Mammary epithelial cell (primary cell): ENCODE measurements at places on chromosomes 6 and 20.

- DNase-seq = peak; percentile 42
Observed at GRCh38 chr20:14142964-14143627, 147.8 kb downstream of the MACROD2 start.

DNA sequence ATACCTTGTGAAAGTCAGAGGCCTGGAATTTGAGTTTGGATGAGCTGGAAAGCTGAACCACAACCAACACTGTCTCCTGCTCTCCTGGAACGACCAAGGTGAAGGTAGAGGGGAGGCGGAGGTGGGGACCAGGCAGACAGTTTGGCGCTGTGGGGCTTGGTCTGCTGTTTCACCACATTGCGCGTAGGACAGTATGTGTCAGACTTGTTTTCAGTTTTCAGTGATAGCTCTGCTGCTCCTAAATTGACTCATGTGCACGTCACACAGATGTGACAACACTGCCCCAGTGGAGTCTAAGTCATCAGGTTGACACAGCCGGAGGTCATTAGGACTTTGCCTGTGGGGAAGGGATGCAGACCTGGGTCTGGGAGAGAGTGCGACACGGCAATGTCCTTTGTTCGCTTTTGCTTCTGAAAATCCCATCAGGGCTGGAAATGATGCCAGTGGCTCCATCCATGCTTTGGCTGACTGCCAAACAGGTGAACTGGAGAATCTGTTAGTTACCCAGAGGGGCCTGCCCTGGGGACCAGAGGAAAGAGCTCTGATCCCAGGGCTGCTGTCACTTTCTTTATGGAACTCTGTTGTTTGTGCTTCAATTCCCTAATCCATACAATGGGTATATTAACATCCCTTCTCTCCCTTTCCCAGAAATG, 255.5 kb downstream of the CDC5L start:
- DNase-seq = peak; percentile 21

DNA sequence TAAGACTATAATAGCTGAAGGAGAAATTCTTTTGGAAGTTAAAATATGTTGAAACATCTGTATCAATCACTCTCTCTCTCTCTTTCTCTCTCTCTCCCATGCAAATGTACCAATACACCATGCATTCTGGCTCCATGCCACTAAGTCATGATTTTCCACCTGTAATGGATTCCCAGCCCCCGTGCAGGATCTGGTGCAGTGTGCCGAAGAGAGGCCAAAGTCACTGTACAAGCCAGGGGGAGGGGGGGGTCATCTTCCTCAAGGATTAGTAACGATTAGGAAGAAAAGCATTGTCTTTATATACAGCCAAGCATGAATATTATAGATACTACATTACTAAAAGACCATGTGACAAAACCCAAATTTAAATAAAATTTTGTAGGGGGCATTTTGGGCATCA, 725.1 kb downstream of the KIF16B start:
- no peak for DNase-seq

DNA sequence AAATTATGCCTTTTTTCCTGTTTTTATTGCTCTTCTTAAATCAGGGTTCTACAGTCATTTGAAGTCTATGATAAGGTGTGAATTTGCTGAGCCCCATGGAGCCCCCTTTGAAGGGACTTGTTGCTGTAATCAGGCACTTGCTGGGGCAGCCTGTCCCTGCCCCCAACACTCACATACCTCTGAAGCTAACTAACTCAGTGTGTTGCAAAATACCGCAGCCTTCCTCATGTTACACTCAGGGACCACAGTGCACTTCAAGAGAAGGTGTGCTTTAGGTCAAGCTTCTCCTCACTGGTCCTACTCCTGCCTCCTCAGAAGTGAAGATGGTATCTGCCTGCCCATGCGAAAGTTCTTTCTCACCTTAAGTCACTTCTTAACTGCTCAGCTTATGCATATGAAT, 66.1 kb upstream of the GLP1R start:
- no peak for DNase-seq

DNA sequence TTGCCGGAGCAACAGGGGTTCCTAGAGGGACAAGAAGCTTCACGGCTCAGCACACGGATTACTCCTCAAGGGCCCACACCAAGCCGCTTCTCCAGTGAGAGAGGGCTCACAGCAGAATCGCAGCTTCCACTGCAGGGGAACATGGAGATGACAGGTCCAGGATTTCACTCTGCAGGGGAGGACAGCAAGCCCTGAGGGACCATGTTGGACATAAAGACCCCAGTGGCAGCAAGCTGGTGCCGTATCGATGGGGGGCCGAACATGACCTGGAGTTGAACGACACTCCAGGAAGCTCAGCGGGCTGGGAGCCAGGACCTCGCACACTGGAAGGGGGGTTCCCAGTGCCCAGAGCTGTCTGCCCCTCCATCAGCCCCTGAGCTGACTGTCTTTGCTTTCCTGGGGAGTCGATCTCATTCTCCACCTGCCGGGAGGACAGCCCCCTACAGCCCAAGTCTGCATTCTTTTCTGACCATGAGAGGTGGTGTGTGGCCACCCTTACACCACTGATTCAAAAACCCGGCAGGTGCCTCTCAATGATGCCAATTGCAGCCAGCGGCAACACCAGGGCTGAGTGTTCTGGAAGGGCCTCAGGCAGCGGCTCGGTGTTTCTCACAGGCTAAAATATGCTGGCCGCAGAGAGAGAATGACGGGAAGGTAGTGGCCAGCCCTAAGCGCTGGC, 194.5 kb upstream of the CDH4 start:
- DNase-seq = no peak

DNA sequence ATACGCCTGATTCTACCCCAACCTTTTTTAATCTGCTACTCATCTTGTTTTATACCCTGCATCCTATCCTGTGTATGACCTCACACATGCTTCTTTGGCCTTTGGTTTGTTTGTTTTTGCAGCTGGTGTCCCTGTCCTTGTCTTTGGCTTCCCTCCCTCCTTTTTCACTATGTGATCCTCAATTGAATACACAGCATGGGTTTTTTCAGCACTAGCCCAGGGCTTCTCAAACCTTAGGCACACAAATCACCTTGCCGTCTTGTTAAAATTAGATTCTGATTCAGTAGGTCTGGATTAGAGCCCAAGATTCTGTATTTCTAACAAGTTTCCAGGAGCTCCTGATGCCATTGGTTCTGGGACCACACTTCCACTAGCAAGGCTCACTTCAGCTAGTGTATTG, 321.5 kb upstream of the MAN1A1 start:
- no peak for DNase-seq

DNA sequence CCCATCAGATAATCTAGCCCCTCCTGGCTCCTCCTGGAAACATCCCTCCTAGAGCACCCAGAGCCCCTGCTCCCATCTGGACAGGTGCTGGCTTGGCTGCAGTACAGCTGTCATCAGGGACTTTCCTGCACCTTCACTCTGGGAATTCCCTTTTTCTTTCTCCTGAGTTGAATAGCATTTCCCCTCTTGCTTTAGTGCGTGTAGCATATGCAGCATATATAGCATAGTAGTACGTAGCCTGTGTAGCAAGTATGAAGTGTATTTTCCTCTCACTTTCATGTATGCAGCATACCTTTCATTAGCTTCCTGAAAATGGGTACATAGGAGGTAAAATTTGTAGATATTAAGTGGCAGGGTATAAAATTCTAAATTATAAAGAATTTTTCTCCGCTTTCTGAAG, 352.9 kb downstream of the ESR1 start:
- DNase-seq = peak; percentile 16

DNA sequence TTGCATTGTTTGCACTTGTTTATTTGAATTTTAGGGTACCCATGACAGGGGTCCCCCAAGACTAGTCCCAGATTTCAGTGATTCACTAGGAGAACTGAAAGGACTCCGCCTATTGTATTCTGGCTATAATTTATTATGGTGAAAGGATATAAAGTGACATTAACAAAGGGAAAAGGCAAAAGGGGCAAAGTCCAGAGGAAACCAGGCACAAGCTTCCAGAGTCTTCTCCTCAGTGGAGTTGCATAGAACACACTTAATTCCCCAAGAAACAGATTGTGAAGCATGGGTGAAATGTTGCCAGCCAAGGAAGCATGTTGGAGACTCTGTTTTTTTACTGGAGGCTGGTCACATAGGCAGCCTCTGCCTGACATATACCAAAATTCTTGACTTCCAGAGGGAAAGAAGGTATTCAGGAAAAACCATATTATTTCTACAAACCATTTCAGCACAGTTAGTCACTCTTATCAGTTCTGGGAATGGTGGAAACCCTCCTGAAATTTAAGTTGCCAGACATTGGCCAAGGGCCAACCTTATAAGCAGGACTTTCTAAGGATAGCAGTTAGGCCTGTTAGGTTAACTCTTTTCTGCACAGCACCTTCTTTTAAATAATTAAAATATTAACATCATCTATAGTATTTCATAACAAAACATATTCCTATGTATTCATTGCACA, 71.8 kb downstream of the FIG4 start:
- no peak for DNase-seq

DNA sequence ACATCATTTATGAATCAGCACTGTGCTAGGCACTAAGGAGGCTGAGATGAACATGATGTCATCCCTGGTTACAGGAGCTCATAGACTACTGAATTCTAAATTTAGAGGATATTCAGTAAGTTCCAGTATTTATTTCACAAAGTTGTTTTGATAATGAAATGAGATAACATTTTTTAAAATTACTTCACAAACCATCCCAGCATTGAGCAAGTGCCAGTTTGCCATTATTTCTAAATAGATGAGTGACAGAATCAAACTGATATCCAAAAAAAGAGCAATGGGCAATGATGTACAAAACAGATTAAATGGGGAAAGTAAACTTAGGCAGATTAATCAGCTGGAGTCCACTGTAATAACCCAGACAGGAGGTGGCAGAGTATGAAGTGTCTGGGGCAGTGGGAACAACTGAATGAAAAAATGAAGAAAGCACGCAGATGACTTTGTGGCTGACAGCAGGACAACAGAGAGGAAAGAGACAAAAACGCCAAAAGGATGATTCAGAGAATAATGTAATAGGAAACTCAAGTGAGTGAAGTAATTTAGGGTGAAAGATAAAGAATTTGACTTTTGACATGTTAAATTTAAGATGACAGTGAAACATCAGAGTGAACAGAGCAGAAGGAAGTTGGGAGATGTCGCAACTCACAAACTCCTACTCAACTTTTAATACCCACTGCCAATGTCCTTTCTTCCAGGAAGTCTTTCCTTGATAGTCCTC, 70.2 kb downstream of the RCAN2 start:
- no peak for DNase-seq

DNA sequence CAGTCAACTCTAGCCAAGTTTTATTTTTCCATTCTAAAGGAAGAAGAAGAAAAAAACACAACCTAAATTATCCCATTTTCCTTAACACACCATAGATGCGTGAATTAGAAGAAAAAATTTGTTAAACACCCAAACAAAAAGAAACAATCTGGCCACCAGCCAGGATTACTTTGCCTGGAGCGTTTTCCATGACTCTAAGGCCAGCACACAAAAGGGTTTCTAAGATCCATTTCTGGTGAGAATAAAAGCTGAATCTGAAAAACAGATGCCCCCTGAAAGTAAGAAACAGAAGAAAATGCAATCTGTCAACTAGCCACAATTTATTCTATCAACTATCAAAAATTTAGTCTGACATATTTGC, 267.2 kb upstream of the SULF2 start:
- DNase-seq = peak; percentile 63
